ENCODE measurements at places on chromosomes 16 and 17.

GRCh38 chr16:76862901-76863300 lies 328.1 kb upstream of the MON1B start:
- no peak for DNase-seq

DNA sequence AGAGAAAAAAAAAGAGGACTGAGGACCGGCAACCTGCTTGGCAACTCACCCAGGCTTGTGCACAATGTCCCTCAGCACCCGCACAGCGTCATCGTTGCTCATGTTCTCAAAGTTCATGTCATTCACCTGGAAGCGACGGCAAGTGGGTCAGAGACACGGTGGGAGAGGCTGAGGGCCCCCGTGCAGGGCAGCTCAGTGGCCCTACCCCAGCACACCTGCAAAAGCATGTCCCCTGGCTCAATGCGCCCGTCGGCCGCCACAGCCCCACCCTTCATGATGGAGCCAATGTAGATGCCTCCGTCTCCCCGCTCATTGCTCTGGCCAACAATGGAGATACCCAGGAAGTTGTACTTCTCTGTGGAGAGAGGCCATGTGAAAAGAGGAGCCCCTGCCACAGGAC lies 5.4 kb downstream of the DVL2 start:
- DNase-seq, result no peak

GRCh38 chr17:9032583-9032982 lies 11.3 kb downstream of the NTN1 start:
- DNase-seq, result no peak

DNA sequence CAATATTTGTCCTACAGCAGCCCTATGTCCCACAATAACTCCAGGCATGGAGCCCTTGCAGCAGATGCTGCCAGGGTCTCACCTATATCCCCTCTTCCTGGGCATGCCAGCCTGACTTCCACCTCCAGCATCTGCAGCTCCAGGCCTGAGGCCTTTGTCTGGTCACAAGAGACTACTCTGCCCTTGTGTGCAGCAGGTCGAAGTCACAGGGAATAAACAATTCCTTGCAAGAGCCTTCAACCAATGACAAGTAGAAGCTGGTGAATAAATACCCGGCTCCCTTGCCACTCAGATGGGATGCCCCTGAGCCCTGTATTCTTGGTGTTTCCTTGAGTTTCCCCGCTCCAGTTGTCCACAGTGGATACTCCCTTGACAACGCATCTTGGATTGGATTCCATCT lies 23.0 kb downstream of the CES1 start:
- no peak for DNase-seq

- no peak for DNase-seq
Observed at GRCh38 chr16:81850197-81850944, 71.3 kb downstream of the PLCG2 start.

DNA sequence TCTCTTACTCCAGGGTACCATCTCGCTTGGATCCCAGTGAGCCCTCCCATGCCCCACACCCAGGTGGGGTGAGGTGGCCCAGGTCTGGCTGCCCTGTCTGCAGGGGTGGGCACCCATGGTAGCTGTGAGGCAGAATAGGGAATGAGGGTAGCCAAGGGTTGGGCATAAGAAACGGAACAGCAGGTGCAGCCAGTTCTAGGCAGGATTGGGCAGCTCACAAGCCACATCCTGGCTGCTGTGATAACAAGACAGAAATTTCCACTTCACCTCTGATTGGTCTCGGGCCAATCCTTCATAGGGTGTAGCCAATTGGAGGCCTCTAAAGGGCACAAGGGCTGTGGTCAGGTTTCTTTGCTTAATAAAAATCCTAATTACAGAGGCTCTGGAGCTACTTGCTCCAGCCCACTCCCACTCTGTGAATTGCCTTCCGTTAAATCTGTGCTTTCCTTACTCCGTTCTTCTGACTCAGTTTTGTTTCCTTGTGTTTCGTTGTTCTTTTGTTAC lies 1.5 kb upstream of the ARHGDIG start:
- DNase-seq, result peak; percentile 41

GRCh38 chr16:48194828-48195556 lies 39.2 kb upstream of the ABCC12 start:
- DNase-seq, result peak; percentile 89

GRCh38 chr17:61875285-61875684 lies 12.0 kb upstream of the BRIP1 start:
- no peak for DNase-seq

- DNase-seq, result no peak
Observed at GRCh38 chr17:4483012-4483840, 15.5 kb upstream of the SPNS2 start.

DNA sequence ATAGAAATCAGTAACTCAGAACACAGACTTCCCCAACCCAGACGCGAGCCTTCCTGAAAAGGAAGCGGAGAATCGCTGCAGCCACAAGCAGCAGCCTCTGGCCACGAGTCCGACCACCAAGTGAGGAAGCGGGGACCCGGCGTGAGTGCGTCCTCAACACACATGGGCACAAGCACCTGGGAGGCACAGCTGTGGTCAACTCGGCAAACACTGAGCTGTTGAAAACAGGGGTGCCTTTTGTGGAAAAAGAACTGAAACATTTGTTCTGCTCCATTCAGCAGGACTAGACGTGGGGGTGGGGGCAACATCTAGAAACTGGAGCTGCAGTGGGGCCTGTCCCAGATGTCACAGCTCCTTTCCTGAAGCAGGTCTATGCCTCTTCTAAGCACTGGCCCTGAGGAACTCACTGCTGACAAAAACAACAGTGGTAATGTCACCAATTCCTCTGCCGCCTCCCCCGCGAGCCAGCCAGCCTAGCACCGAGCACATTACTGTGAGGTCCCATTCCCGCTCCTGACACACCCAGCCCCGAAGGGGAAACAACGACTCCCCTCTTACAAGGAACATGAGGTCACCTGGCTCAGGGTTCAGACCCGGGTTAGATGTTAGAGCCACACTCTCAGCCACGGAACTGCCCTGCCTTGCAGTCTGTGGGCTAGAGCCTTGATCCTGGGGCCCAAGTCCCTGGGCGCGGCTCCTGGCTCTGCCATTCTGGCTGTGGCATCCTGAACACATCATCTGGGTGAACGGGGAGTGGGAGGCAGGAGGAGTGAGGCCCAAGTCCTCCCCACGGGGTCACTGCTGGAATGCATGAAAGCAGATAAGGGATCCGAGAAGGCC lies 29.0 kb downstream of the KDM8 start:
- DNase-seq, result no peak

- no peak for DNase-seq
Observed at GRCh38 chr16:22693638-22694340, 120.2 kb upstream of the HS3ST2 start.

GRCh38 chr16:65845466-65846209 lies 520.9 kb upstream of the CDH5 start:
- no peak for DNase-seq

GRCh38 chr16:30636599-30636998 lies 14.2 kb upstream of the PRR14 start:
- DNase-seq, result no peak
